ENCODE measurements at places on chromosomes 16 and 17.
A peak's percentile ranks its signal among the peaks of the same experiment; 100 is the strongest.

DNA sequence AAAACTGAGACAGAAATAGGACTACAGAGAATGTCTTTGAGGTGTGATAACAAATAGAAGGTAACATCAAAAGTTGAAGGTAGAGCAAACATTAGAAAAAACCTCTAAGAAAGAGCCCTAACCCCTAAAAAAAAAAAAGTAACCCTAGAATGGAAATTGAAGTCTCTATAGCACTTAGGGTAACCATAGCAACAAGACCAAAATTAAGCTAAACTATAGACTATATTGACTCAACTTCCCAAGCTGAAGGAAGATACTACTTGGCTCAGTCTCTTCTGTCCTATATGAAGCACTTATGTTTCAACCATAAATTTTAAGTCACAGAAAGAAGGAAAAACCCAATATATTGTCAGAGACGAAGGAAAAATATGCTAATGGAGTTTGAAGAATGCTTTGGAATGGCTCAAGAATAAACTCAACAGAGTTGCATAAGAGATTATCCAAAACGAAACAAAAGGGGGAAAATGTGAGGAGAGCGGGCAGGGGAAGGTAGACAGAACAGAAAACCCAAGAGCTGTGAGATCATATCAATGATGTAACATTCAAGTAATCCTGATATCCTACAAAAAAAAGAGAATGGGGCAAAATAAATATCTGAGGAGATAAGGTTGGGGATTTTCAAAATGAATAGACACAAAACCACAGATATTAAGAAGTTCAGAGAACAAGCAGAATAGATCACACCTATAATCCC is 88.4 kb downstream of the USP32 start:
- no peak for DNase-seq

GRCh38 chr16:84220851-84221250 is 19.0 kb downstream of the KCNG4 start:
- no peak for DNase-seq

- DNase-seq, result peak; percentile 50
Measured at GRCh38 chr16:87043231-87044031, 273.8 kb downstream of the C16orf95 start.

- DNase-seq, result no peak
Measured at GRCh38 chr17:80822021-80822699, 169.5 kb upstream of the CHMP6 start.

GRCh38 chr17:21500064-21500463 is 123.9 kb downstream of the KCNJ12 start:
- no peak for DNase-seq

- DNase-seq, result no peak
Measured at GRCh38 chr17:27336184-27336583, 42.3 kb downstream of the WSB1 start.

DNA sequence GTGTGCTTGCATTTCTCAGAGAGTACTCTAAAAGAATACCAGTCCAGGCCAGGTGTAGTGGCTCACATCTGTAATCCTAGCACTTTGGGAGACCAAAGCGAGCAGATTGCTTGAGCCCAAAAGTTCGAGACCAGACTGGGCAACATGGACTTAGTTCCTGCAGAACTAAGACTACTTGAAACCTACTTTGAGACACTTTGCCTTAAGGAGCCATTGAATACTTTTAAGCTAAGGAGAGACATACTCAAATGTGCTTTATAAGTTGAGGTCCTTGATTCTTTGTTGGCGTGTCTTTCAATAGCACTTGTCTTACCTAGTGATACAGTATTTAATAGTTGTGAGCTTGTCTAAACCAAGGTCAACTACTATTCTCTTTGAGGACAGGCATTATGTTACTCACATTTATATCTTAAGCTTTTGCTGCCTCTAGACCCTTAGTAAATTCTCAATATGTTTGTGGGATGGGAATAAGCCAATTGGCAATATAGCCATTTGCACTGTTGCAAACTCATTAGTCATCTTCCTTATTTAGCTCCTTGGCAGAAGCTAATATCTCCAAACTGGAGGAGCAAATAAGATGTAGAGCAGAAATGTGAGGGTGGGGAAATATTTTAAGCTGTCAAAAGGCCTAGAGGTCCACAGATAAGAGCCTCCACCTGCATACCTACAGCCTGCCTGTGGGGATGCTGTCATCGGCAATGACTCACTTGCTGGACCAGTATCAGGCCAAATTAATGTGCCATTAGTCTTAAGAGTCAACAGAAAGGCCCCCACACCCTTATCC is 16.3 kb downstream of the SCPEP1 start:
- no peak for DNase-seq

GRCh38 chr16:1615761-1616160 is 3.6 kb downstream of the CRAMP1 start:
- no peak for DNase-seq

DNA sequence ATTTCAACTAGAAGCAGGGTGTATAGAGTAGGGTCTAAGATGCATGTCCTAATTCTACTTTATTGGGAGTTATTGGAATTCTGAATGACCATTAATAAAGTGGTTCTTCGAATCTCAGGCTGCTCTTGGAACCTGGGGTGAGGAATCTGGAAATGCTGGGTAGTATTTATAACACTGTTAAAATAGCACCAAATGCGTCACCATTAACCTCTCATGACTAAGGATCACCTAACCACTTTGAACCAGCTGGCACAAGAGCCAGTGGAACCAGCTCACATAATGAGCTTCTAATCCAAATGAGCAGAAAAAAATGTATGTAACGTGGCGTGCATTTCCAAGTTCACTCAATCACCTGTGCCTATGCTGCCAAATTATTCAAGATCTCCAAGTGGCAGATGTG is 281.7 kb downstream of the GRIN2A start:
- DNase-seq, result no peak

DNA sequence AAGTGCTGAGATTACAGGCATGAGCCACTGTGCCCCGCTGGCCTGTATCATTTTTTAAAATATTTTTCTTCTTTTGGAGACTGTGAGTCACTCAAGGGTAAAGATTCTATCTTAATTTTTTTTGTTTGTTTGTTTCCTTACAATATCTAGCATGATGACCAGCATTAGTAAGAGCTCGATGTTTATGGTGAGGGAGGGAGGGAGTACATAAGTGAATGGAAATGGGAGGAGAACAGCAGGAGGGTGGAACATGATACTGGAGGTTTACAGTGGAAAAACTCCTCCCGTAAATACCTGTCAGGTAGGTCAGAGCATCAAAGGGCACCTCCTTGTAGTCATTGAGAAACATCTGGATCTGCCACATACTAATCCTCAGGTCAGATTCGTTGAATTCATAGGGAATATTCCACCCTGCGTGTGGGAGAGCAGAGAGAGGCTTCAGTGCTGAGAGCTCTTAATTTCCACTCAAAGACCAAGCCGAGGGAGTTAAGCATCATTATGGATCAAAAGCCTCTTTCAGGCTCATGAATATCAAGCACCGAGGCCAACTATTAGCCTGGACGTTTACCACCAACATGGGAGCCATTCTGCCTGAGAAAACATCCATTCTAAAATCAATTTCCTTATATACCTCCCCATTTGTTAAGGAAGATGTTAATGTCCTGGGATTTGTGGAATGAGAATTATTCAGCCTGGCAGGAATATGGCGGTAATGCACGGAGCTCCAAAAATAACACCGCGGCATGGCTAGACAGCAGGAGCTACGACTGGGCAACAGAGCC is 51.8 kb downstream of the LYRM1 start:
- DNase-seq, result no peak

- DNase-seq, result no peak
Measured at GRCh38 chr16:83338138-83338537, 469.6 kb upstream of the HSBP1 start.

DNA sequence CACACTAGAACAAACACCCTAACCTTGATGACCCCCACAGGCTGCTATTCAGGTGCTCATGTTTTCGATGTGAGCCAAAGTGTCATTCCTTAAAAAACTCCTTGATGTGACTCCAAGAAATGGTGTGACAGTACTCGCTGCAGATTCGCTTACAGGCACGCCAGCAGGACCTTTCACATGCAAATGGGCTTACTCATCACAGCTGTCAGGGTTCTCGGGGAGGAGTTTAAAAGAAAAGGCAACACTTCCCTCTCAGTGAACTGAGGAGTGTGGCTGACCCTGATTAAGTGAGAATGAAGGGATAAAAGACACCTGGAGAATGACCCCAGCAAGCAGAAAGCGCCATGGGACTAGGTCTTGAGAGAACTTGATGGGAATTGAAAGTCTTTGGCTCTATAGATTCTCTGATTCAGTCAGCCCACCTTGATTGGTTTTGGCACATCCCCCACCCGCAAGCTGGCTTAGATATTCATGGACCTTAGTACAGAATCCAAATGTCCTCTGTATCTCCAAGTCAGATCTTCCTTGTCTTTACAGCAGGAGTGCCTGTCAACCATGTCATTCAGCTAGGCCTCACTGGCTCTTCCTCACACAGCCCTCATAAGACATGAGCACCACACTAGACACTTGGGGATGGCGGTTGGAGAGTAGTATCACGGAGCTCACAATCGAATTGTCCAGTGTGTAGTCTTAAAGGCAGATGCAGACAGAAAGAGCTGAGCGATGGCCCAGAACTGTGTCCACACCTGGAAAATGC is 82.6 kb downstream of the HIC1 start:
- DNase-seq, result no peak

- no peak for DNase-seq
Measured at GRCh38 chr16:11536104-11536866, 50.4 kb downstream of the LITAF start.

- no peak for DNase-seq
Measured at GRCh38 chr16:495127-495748, 32.3 kb upstream of the CAPN15 start.

GRCh38 chr16:1610899-1611632 is 806 bp downstream of the IFT140 start:
- DNase-seq, result peak; percentile 81

GRCh38 chr16:1331712-1332617 is 1.5 kb upstream of the BAIAP3 start:
- DNase-seq, result peak; percentile 32

- no peak for DNase-seq
Measured at GRCh38 chr17:48393283-48393682, 36.7 kb downstream of the SKAP1 start.

DNA sequence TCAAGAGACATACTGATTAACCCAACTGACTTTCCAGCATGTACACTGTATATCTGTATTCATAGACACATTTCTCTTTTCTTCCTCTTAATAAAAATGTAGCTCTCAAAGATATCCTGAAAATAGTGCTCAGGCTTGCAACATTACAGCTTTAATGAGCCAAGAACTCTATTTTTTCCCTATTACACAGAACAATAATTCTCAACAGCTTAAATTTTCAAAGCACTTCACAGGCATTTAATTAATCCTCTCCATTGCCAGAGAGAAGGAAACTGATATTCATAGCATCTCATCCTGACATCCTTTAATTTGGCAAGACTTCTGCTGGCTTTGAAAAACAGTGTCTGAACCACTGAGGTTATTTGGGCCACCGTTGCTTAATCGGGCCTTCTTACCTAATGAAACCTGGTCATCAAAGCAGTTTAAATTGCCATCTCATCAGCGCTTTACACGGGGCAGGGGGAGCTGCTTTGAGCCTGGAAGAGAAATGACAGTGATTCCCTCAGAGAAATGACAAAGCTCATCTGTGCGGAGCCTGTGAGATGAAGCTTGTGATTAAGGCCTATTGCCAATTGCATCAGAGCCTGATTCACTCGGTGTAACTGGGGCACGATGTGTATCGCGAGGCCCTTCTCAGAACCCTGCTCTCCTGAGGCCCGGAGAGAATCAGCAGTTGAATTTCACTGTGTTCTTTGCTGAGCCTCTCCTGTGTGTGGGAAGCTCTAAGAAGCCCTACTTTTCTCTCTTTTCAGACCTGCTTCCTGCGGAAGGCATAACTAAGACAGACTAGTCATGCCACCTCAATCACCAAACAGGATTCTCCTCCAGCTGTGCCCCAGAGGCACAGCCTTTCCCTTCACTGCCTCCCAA is 8.5 kb upstream of the SIAH1 start:
- DNase-seq, result no peak

- no peak for DNase-seq
Measured at GRCh38 chr17:74738051-74738996, 1.3 kb downstream of the RAB37 start.

DNA sequence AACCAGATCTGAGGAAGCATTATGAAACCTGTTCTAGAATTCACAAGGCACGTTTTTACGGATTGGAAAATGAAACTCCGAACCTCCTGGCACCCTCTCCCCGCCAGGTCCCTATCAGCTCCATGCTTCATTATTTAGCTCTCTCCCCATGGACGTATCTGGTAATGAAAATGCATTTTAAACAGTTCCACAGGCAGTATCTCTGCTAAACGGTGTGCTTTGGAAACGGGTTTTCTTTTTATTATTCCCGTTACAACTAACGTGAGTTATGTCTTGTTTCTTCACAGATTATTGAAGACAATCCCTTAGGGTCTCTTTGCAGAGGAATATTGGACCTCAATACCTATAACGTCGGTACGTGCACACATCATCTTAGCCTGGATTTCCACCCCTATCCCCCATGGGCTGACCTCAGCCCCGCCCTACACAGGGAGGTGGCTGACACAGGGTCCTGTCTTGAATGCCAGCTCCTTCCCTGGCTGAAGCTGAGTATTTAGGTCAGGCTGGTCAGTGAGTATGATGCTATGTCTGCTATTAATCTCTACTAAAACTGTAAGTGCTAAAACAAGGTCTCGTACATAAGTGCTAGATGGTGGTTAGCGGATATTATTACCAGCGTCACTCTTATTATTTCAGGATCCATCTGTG is 82.9 kb downstream of the SDR42E1 start:
- no peak for DNase-seq

DNA sequence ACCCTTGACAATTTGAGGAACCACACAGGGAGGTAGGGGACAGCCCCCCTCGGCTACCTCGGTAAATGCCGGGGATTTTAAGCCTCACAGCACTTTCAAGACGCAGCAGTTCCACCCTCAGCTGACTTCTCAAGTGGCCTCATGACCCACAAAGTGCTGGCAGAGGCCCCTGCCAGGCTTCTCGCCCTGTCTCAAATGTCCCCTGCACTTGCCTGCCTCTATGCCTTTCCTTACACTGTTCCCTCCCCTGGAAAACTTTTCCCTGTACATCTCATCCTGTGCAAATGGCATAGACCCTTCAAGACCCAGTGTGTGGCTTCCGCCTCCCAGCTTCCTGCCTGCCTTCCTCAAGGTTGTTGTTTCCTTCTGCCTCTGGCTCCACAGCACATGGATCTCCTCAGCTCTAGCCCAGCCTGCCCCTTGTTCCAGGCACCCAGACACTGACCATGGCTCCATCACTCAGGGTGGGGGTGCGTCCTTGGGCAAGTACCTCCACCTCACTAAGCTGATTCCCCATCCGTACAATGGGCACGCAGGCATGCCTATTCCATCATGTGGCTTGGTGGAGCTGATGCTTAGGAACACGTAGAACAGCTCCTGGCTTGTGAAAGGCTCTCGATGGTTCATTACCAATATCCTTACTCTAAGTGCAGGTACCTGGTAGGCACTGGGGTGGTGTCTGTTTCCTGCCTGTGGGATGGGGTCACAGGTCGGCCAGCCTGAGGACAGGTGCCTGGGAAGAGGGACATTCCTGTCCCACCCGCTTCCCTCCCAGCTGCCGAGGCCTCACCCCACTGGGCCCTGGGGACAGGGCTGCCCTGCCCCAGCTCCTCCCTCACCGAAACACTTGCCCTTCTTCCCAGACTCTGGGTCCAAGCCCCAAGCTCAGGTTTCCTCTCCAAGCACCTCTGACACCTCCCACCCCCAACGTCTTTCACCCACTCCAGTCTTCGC is 24.0 kb downstream of the MMP15 start:
- DNase-seq, result no peak

GRCh38 chr16:80500116-80500859 is 40.5 kb upstream of the DYNLRB2 start:
- no peak for DNase-seq
